ENCODE measurements at places on chromosomes 1 and 21.

DNA sequence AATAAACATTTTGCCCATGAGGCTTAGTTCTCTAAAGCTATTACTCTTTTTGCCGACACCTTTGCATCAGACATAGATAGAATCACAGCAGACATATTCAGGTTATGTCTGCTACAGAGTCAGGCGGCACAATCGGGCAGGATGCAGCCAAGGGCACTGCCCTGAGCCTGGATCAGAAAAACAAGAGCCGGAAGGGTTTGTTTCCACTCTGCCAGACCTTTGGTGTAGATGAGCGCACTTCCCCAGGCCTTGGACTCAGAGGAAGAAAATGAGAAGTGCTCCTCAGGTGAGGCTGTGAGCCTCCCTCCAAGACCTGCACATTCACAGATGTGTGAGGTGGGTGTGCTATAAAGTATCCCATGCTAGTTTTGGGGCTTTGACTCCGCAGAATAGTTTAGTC is 43.7 kb downstream of the GNG12 start:
- DNase-seq = no peak

DNA sequence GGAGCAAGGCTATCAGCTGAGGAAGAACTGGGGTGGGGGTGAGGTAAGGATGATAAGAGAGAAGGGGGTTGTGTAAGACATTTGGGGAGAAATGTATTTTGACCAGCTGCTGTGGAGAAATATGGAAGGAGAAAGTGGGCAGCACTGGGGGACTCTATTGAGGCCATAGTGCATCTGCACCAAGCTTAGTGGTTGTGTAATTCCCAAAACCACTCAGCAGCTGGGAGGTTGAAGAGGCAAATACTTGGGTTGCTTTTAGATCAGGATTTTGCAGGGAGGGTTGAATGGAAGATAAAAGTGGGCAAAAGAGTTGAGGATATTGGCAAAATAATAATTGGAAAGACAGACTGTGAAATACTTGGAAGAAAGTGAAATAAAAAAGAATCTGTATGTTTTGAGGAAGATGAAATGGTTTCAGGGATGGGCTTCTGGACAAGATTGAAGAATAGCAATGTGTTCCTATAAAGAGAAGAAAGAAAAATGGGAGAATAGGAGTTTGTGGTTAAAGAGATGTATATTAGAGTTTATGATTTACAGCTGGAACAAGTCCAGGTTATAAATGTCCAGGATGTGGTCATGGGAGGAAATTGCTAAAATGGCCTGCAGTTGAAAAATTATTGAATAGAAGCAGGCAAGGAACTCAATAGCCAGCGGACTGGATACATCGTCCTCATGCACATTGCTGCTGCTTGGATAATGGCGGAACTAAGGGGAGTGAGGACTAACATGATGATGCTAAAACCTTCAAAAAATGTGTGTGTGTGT is 162.7 kb downstream of the DNM3 start:
- no peak for DNase-seq

- DNase-seq = peak; percentile 40
Measured at GRCh38 chr1:230797942-230798365, 50.8 kb downstream of the CAPN9 start.

DNA sequence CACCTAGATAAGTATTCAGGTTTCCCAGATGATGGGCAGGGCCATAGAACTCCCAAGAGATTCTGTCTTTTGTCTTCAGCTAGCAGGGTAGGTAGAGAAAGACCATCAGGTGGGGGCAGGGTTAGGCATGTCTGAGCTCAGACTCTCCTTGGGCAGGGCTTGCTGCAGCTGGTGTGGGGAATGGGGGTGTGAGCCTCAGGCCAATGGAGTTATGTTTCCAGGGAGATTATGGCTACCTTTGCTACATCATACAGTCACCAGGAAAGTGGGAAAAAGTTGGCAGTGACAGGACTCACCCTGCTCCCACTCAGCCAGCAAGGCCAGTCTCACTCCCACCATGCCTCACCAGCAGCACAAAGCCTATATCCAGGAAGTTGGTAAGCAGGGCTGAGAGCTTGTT is 77.8 kb downstream of the DRAM2 start:
- DNase-seq = no peak

GRCh38 chr1:228752675-228753265 is 17.5 kb downstream of the RHOU start:
- peak; percentile 29 for DNase-seq

DNA sequence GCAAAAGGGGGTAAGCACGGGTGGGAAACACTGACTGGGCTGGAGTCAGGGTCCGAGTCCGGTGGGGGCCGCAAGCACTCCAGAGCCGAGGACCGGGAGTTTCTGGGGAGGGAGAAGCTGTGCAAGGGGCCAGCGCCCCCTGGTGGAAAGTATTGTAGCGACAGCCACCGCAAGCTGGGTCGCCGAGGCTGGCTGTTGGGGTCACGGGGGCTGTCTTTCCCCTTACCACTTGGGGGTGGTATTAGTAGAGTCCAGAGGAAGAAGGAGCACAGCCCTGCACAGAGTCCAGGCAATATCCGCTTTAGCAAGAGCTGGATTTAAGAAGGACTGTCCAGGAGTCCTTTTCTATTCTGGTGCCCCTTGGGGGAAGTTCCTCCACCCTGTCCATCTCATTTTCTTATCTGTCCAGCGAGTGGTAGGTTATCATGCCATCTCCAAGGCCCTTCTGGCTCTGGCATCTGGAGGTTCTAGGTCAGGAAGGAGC is 17.9 kb upstream of the ETV3 start:
- DNase-seq = peak; percentile 65

DNA sequence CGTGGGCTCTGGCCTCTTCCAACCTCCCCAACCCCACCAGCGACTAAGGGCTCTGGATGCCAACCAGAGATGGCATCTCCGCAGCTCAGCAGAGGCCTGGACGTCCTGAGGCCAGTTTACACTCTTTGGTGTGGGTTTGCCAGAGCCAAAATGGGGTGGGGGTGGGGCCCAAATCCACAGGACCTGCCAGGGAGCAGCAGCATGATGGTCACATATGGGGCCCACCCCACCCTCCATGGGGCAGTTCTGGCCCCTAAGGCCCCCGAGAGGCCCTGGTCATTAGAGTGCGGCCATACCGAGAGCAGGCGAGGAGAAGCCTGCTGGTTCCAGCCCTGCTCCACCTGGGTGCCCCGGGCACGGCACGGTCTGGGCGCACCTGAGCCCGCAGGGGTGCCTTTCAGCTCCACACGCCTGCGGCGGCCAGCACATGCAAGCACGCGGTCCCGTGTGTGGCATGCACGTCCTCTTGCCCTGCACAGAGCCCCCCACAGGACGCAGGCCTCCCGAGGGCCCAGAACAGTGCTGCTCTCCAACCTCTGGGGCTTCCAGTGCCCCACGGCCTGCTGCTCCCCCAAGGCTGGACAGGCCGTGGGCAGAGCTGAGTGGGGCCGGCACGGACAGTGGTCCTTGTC is 4.8 kb downstream of the C1QTNF12 start:
- no peak for DNase-seq

DNA sequence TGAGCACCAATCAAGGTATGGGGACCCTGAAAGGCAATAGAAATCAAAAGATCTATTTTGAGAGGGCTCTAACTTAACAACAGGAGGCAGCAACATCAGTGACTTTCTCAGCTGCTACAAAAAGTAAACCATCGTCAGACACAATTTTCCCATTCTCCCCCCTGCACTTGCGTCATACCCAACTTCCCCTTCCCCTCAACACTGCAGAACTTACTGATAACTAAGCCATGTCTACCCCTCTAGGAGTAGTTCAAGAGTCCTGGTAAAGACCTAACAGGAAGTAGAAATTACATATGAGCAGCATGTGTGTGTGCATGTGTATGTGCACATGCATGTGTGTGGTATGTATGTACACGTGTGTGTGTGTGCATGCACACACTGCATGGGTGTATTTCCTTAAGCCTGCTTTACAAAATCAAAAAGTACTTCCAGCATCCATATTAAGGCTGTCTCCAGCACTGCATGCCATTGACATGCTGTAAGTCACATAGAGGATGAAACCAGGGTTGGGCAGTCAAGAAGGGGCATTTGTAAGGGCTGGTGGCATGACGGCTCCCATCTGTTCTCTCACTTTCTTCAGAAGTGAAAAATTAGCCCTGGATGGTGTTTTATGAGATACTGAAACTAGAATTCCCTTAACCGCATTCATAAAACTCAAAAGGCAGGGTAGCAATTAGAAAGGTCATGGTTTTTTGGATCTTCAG is 460.1 kb upstream of the RUNX1 start:
- DNase-seq = peak; percentile 81

DNA sequence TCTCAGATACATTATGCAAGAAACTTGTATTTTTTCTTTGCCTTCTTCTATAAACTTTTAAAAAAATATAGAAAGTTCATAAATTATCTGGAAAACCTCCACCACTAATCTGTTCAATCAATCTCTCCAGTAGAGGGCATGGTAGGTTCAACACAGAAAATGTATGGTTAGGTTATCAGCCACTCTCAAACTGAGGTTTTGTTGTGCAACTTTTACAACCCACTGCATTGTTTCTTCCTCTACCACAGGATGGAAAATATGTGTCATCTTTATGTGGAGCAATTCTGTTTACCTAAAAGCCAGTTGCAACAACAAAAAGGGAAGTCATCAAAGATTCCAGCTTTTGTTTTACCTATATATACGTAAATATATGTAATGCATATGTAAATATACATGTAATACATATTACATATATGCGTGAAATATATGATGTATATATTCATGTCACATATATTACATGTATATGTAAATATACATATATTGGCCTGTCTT is 3.0 kb upstream of the RGS2 start:
- DNase-seq = peak; percentile 97

DNA sequence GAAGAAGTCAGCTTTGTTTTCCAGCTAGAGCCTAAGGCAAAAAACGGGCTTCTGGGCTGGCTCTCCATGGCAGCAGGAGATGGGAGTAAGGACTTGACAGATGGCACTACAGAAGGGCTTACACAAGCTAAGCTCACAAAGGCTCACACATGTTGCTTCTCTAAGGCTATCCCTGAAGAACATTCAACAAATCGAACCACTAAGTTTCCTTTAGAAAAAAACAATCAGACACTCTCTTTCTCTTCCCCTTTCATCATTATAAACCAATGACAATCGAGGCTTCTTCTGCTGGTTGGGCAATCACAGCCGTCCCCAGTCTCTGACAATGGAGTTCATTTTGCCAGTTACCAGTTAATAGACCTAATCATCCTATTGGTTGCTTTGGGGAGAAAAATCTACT is 40.5 kb downstream of the TRIT1 start:
- DNase-seq = peak; percentile 80

DNA sequence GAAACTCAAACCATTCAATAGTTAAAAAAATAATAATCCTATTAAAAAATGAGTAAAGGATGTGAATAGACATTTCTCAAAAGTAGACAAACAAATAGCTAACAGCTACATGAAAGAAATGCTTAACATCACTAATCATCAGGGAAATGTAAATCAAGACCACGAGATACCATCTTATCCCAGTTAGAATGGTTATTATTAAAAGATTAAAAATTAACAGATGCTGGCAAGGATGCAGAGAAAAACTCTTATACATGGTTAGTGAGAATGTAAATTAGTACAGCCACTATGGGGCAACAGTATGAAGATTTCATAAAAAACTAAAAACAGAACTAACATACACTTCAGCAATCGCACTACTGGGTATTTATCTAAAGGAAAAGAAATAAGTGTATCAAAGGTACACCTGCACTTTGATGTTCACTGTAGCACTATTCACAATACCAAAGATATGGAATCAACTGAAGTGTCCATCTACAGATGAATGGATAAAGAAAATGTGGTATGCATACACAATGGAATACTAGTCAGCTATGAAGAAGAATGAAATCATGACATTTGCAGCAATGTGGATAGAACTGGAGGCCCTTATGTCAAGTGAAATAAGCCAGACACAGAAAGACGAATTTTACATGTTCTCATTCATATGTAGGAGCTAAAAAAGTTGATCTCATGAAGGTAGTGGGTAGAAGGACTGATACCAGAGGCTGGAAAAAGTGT is 117.9 kb downstream of the ACBD6 start:
- DNase-seq = no peak

GRCh38 chr21:37748351-37748750 is 167.9 kb downstream of the KCNJ6 start:
- DNase-seq = no peak

DNA sequence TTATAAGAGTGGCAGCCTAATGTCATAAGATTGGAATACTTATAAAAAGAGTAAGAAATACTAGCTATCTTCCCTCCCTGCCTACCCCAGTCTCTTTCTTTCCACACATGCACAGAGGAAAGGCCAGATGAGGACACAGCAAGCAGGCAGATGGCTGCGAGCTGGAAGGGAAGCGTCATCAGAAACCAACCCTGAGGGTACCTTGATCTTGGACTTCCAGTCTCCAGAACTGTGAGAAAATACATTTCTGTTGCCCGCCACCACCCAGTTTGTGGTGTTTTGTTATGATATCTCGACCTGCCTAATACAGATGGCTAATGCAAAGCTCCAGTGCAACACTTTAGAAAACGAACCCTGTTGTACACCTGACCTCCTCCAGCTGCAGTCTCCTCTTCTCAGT is 2.3 kb upstream of the OR2C3 start:
- no peak for DNase-seq

GRCh38 chr1:15680131-15680530 is 4.0 kb upstream of the PLEKHM2 start:
- peak; percentile 34 for DNase-seq

- DNase-seq = no peak
Measured at GRCh38 chr21:32364387-32364786, 28.4 kb downstream of the URB1 start.

GRCh38 chr21:46212721-46213484 is 15.7 kb downstream of the LSS start:
- DNase-seq = no peak

GRCh38 chr21:43624339-43624738 is 34.9 kb downstream of the HSF2BP start:
- DNase-seq = no peak

DNA sequence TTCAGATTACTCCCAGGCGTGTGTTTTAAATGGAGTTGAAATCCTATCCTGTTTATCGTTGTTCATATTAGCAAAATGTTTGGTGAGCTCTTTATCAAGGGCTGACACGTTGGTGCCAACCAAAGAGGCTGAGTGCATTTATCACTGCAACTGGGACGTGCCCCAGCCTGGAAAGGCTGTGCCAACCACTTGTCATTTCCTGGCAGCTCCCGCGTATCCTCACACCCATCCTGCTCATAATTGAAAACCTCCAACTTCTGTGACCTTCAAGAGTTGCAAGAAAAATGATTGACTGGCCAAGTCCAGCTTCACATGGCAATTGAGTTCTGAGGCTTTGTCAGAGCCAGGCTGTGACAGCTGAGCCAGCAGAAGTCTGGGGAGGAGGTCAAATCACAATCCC is 43.7 kb upstream of the KCNA3 start:
- DNase-seq = no peak

GRCh38 chr1:243267914-243268653 is 12.2 kb downstream of the SDCCAG8 start:
- peak; percentile 77 for DNase-seq

DNA sequence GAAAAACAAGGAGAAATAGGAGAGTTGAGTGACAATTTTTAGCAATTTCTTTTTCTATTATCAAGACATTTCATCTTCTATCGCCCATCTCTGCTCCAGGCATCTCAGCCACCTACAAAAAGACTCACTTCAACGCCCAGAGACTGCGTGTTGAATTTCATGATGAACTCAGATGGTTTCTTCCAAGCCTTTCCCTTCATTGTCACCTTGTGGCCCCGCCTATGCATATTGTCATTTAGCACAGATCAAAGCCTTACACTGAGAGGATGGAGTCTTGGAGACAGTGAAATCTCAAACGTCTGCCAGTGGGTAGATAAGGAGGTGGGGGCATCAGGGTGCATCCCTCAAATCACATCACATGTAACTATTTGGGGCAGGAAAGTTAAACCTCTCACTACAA is 319.4 kb downstream of the SIPA1L2 start:
- no peak for DNase-seq

- peak; percentile 97 for DNase-seq
Measured at GRCh38 chr21:36297938-36298572, 21.9 kb upstream of the MORC3 start.
